ENCODE measurements at places on chromosomes 16 and 17.

DNA sequence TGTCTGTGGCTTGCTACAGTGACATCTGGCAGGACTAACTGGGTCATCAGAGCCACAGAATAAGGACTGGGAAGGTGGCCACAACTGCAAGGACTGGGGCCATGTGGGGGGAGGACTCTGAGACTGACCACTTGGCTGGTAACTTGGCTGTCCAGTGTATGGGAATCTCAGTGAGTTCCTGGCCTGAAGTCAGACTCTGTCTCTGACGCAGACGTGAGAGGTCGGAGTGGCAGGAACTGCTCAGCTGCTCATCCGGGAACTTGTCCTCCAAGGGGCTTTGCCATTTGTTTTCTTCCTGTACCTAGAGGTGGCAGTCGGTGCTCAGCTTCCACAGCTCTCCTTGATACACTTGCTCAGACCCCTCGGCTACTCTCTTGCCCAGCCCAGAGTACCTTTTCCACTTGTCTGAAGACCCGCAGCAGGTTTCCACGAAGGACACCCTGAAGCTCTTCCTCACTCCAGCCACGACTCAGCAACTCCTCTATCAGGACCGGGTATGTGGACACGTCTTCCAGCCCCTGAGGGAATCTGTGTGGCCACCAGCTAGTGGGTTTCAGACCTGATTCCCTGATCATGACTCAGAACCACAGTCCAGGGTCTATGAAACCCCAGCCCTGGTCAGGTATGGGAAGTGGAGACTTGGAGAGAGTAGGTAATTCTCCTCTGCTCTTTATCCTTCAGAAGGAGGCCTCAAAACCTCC is 7.3 kb upstream of the DPEP3 start:
- DNase-seq, result no peak

GRCh38 chr17:15257796-15258512 is 7.2 kb downstream of the PMP22 start:
- no peak for DNase-seq

DNA sequence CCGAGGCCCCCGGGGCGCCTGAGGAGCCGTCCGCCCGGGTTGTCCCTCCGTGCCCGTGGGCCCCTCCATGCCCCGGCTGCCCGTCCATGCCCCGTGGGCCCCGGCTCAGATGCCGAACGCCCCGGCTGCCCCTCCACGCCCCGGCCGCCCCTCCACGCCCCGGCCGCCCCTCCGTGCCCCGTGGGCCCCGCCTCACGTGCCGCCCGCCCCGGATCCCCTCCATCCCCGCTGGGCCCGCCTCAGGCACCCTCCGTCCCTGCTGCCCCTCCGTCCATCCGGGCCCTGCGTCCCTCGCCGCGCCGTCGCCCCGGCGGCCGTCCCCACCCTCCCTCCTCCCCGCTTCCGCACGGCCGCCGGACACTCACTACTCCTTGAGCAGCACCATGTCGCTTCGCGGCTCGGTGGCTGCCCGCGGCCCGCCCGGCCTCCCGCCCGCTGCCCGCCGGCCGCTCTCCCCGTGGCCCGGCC is 382 bp downstream of the PITPNA start:
- DNase-seq, result no peak

DNA sequence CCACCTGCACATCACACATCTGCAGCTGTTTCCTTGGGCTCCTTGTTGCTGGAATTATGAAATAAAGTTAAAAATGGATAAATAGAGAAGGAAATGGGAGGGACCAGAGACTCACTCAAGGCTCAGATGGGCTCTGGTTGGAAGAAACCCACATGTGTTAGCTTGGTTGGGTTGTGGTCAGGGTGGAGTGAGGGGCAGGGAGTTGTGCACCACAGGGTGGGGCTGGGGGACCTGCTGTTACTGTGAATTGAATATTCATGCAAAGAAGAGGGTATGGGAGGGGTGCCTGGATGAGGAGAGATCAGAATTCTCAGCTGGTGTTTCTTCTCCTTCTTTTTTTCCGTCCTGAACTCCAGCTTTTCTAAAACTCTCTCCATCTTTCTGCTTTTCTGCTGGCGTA is 320.7 kb downstream of the MAP2K4 start:
- DNase-seq, result no peak
